ENCODE measurements at places on chromosomes 11 and 22.

- DNase-seq, result no peak
These were observed 8.8 kb downstream of the KIAA1671 start for GRCh38 chr22:24961217-24961844.

DNA sequence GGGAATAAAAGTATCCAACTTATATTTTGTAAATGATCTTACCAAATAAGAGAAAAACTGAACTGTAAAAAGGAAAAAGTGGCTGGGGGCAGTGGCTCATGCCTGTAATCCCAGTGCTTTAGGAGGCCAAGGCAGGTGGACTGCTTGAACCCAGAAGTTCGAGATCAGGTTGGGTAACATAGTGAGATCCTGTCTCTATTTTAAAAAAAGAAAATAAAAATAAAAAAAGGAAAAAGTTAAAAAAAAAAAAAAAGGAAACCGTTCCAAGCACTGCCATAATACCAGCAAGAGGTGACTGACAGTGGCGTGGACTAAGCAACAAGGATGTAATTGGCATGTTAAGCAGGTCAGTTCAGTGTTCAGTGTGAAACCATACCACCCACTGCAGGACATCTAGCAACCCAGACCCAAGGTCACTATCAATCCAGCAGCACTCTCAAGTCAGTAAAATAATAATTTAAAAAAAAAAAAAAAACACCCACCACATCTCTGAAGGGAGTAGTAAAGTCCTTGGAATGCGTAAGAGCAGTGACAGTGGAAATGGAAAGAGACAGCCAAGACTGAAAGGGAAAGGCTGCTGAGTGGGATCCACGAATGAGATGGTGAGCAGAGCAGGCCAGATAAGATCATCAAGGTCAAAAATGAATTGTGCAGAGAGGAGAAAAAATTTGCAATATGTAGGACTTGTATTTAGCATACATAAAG is 43.6 kb downstream of the MAPK1 start:
- no peak for DNase-seq

DNA sequence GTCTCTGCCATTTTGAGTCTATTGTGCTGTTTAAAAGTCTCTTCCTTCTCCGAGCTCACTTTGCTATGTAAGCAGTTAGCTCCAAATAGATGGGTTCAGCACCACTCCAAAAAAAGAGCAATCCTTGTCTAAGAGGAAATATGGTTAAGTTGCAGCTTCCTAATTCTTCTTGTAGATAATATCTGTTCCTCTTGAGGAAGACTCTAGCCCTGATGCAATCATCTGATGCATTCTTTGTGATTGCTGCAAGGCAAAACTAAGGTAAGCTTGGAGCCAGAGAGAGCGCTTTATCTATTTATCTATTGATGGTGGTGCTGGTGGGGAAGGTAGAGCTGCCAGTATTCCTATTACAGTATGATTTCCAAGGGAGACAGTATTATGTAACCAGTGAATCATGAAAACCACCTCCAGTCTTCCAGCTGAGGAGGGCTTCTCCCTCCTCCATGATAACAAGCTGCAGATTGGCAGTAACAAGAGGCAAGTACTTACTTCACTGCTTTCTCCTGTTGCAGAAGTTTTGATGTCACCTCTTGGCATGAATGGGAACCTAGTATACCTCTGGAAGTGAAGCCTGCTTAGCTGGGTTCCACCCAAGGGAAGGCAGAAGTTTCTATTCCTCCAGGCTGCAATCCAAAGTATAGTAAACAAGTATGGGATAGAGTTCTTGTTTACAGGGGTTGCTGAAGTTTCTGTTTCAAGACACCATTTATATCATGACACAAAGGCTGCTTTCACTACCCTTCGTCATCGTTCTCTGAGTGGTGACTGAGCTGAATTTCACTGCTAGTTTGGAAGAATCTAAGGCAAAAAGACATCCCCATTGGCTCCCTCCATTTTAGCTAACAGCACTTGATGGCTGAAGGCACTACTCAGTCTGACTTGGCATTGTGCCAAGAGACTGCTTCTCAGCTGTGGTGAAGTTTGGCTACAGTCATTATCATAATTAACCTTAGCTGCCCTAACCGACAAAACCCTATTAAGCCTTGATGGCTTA is 49.7 kb downstream of the FDX1 start:
- DNase-seq, result no peak

GRCh38 chr11:114889594-114890011 is 211.3 kb downstream of the NXPE2 start:
- DNase-seq, result no peak
